ENCODE measurements at places on chromosomes 2 and 18.

DNA sequence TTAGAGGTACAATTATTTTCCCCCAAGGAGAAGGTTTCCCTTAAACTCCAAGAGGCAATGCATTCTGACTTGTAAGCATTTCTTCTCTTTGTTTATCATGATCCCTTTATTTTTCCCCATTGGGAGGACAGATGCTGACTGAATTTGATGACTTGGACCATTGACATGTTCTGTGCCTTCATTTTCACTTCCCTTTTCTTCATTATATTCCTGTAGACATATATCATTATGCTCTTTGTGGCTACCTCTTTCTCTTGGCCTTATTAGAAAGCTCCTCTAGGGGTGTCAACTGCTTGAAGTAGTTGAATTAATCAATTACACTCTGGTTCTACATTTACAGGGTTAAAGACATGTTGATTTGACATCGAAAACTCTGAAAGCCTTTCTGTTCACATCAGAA lies 330.0 kb upstream of the DCC start:
- no peak for DNase-seq

- no peak for DNase-seq
Measured at GRCh38 chr18:13362607-13363006, 144.0 kb downstream of the LDLRAD4 start.

GRCh38 chr18:5447442-5447841 lies 96.4 kb downstream of the EPB41L3 start:
- DNase-seq: no peak

- no peak for DNase-seq
Measured at GRCh38 chr2:150138587-150138986, 348.9 kb downstream of the RND3 start.

DNA sequence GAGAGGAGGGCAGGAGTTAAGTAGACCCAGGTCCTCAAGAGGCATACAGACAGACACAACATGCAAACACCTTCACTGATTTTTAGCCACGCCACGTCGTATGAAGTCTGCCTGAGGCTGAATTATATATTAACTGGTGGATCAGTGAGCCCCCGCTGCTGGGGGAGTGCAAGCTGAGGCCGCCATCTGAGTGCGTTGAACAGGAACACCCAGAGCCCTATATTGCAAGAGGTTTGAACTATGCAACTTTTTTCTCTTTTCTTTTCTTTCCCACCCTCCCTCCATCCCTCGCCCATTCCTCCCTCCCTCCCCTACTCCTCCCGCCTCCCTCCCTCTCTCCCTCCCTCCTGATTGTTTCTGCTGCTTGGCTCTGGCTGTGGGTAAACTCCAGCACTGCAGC lies 30.2 kb downstream of the SETBP1 start:
- DNase-seq: no peak

GRCh38 chr2:47007223-47007825 lies 91.7 kb upstream of the MCFD2 start:
- DNase-seq: no peak

GRCh38 chr2:169093535-169093934 lies 24.2 kb downstream of the DHRS9 start:
- DNase-seq: no peak

DNA sequence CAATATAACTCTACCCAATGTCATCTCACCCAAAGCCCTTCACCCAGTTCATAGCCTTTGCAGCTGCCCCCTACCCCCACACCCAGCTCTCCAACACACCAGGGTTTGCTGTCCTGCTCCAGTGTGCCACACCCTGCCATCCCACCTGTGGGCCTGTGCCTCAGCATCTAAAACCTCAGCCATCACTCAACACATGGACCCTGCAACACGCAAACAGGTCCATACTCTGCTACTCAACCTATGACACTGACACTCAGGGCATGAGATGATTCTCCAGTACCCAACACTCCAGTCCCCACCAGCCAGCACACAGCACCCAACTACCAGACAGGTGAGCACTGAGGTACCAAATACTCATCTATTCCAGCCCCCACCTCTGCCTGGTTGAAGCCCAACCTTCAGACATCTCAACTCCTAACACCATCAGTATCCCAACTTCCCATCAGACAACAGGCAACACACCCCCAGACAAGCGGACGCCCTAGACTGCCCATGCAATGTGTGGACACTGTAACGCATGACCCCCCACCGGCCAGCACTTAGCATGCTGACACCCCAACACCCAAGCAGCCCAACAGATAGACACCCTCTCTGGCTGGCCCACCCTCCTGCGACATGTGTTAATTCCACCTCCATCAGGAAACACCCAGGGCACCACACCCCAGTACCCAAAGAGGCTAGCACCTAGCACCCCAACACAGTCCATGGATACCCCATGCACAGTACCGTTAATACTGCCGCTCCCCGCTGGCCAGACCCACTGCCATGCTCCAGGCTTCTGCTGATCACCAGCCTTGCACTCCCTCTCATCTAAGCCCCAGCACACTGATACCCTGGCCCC lies 25.0 kb downstream of the ZAP70 start:
- DNase-seq: no peak

DNA sequence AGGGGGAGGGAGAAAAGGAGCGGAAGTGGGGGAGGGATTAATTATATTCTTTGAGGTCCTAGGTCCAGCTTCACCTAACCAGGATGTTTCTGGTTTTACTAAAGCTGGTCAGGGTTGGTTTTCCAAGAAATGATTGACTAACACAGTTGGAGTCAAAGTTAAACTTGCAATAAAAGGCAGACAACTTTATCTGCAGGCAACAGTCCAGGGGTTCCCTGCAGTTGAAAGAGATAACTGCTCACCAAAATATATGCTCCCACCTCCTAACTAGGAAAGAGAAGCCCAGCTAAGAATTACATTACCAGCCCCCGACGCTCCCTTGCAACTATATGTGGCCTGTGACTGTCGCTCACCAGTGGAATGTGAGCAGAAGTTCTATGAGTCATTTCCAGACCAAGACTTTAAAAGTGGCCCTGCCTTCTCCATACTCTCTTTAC lies 140.0 kb upstream of the PKDCC start:
- DNase-seq: no peak

- no peak for DNase-seq
Measured at GRCh38 chr2:151150331-151151320, 111.0 kb downstream of the RBM43 start.

DNA sequence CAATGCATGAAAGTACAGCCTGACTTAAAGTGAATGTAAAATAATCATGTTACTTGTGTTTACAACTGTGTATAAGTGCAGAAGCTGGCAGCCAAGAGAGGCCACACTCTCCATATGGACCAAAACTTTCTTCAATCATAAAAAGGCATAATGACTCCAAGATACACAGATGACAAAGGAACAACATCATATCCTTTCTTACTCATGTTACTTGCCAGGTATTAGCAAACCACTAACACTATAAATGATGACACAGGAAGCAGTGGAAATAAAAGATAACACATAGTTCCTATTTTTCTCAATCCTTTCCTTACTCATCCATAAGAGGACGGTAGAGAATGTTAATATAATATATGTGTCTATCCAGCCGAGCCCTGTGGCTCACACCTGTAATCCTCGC lies 400.0 kb upstream of the CDH2 start:
- no peak for DNase-seq

DNA sequence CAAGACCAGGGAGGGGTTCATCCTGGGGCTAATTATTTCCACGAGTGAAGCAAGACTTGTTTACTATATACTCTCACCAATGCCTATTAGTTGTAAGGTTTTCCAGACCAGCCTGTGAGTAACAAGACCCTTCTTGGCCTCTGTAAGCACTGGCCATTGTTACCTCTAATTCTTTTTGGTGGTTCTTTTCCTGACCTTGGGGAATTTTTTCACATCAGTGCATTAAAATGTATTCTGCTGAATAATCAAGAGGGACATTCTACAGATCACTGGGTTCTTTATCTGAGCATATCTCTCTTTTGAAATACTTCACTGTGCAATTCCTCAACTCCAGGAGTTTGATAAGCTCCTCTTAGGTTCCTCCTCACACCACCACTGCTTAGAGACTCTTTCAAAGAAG lies 909.9 kb upstream of the ACVR2A start:
- DNase-seq: no peak

- no peak for DNase-seq
Measured at GRCh38 chr2:64260817-64261216, 116.6 kb upstream of the PELI1 start.

DNA sequence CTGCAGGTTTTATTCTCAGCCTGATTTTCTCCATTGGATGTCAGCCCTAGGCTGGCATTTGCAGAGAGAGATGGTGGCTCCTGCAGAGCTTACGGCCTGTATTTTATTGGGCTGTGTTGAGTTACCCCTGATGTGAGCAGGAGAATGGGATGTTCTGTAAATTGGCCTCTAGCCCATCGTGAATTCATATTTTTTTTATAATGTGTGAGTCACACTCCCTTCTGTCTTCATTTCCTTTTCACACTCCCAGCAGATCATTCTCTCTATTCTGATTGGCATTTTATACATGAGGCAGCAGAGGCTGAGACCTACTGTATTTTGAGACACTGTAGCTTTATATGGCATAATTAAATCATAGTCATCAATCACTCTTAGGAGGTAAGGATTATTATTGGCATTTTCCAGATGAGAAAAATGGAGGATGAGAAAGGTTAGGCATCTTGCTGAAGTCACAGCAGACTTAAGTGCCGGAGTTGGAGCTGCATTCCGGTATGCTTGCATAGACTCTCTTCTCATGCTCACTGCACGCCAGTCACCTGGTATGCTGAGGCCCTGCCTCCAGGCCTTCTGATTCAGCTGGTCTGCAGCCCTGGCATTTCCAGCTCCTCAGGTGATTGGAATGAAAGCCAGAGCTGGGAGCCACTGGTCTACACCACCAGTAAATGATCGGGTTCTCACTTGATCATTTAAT lies 142.4 kb downstream of the NEDD4L start:
- DNase-seq: no peak

DNA sequence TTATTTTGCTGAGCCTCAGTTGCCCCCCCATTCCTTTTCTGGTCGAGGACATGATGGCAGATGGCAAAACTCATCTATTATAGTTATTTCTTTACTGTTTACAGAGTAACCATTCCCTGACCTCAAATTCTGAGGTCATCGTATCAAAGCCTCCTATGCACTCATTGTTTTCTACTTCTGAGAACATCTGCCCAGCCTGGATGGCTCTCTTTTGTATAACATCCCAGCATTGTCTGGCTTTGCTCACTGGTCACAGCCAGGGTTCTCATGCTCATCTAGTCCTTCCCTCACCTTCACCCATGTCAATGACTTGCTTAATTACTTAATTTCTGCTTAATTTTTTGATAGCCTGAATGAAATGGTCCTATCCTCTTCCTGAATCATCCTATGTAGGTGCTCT lies 472.1 kb downstream of the PARD3B start:
- DNase-seq: no peak

- no peak for DNase-seq
Measured at GRCh38 chr18:43049021-43049420, 66.5 kb downstream of the RIT2 start.

GRCh38 chr2:19801367-19802080 lies 100.3 kb downstream of the TTC32 start:
- no peak for DNase-seq

- no peak for DNase-seq
Measured at GRCh38 chr18:56036741-56037140, 448.7 kb upstream of the TCF4 start.

GRCh38 chr2:121884511-121884921 lies 129.1 kb downstream of the TSN start:
- DNase-seq: no peak

DNA sequence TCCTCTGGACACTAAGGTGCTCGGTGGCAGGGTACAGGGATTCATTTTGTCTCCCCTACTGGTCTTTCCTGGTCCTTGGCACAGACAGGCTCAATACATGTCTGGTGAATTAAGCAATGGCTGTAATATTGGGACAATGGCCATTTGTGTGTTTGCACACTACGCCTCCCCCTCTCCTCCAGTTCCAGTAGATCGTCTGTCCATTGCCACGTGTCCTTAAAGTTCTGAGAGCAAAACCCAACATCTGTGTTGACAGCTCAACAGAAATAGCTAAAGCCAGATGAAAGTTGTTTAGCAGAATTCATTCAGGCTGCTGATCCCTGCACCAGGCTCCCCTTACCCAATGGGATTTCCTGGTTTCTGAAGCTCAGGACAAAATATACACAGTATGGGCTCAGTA lies 9.0 kb upstream of the FABP1 start:
- DNase-seq: no peak

DNA sequence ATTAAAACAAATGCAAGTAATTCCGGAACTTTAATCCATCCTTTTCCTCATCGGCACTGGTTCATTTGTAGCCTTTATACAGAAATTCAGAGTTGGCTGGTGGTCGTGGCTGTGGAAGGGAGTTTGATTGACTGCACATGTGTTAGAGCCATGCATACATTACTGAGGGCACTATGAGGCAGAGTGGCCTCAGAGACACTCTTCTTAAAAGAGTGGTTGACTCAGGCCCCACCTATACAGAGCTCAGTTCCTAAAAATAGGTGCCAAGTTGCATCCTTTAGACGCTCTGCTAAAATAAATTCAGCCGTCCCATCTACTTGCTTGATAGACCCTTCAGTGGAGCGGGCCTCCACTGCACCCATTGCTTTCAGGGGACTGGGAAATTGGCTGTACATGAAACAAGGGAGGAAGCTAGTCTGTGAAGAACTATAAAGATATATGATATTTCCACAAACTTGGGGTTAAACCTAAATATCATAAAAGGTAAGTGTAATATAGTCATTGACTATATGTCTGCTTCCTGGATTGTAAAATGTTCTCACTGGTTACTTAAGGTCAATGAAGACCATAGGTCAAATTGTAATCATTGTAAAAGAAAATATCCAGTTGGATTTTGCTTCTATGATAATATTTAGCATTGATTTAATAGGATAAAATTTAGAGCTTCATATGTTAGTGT lies 298.9 kb downstream of the XIRP2 start:
- no peak for DNase-seq

DNA sequence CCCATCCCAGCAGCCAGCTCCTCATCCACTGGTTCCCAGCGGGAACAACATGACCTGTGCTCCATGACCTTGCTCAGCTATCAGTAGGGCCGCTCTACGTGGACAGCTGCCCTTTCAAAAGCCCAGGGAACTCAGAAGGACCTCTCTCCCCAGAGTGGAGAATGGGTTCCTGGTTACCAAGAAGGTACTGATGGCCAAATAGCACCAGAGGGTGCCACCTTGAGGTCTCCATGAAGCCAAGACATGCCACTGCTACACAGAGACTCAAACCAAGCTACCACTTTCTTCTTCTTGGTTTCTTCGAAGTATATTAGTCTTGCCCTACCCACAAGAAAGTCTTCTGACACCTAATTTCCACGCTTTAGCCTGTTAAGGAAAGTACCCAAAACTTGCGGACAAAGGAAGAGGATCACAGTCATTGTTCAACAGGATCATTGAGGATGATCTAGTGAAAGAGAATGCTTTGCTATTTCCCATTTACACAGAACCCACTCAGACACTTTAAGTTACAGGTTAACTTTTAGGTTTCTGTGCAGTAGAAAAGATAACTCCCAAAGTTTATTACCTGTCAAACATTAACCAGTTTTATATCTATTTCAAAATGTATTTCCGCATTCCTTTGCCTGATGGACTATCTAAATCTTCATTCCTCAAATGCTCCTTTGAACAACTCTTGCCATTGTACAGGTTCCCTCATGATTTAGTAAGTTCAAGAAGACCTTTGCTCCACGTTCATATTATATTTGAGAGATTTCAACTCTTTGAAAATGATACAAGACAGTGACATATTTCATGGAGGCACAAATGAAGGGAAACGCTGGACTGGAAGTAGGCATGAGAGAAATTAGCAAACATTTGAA lies 102.2 kb downstream of the ALPK2 start:
- no peak for DNase-seq
